Urinary bladder (tissue), 4 donors: ENCODE measurements at places on chromosomes 2 and 18.

- DNase-seq = no peak
Measured at GRCh38 chr2:145655165-145655765, 1135.3 kb upstream of the ZEB2 start.

GRCh38 chr18:35246831-35247230 is 6.0 kb downstream of the ZNF397 start:
- DNase-seq = no peak

DNA sequence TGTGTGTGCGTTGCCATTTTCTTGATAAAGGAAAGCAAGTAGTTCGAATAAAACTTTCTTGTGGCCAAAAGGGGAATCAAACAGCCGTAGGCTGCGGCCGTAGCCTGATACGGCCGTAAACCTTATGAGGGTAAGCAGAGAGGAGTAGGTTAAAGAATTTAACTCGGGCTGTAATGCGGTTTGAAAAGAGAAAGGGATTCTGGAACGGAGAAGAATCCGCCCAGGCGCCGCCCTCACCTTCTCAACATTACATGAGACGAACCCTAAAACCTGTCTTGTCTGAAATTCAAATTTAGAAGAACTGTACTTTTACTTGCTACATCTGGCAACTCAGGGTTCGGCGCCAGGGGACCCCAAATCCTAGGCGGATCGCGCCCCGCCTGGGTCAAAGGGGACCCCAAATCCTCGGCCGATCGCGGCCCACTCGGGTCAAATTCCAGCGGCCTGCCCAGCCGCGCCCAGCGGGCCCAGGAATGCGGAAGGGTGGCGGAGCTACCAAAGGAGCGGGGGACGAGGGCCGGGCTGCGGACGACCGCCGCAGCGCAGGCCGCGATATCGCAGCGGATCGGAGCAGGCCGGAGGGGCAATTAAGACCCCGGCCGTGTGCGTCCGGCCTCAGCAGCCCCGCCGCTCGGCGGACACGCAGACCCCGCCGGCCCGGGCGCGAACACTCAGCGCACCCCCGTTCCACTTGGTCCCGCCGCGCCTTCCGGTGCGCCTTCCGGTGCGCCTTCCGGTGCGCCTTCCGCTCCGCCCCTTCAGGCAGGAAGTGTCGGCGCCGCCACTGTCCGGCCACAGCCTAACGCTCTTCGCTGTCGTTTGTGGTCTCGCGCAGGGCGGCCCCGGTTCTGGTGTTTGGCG is at the start of gene MYL12B:
MYL12B (plus strand) TSS at position 761 of the 861 bp plus-strand sequence. CDS start 10,766 bp downstream, outside the sequence.
- peak; percentile 60 for DNase-seq

- DNase-seq = no peak
Measured at GRCh38 chr18:33195795-33196194, 244.7 kb downstream of the CCDC178 start.

DNA sequence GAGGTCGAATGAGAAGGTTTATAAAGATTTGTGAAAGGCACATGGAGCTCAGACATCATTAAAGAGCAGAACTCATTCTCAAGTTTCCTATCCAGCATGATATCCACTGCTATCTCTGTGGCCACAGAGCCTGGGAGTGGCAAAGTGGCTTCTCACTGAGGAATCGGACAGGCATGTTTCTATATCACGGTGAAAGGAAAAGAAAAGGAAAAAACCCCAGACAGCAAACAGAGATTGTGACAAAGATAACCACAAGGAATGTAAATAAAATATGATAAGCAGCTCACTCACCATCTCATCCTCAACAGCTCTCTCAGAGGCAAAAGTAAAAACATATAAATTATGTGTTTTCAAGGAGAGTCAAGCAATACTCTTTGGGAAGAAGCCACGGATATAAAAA is 2.5 kb downstream of the PID1 start:
- no peak for DNase-seq

DNA sequence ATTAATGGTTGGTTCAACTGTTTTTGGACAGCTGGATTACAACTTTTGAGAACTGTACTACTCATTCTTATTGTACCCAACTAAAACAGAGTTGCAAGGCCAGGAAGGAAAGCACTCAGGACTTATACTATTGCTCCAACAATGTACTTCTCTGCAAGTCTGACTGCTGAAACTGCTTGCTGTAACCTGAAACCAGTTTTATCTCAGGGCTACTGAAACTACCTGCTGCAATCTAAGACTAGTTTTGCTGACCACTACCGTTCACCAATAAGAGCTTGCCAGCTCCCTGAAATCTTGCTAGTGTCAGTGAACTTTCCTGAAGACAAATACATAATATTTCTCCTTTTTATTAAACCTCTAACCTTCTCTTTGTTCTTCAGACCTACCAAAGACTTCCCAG is 157.3 kb downstream of the CDCA7 start:
- no peak for DNase-seq

DNA sequence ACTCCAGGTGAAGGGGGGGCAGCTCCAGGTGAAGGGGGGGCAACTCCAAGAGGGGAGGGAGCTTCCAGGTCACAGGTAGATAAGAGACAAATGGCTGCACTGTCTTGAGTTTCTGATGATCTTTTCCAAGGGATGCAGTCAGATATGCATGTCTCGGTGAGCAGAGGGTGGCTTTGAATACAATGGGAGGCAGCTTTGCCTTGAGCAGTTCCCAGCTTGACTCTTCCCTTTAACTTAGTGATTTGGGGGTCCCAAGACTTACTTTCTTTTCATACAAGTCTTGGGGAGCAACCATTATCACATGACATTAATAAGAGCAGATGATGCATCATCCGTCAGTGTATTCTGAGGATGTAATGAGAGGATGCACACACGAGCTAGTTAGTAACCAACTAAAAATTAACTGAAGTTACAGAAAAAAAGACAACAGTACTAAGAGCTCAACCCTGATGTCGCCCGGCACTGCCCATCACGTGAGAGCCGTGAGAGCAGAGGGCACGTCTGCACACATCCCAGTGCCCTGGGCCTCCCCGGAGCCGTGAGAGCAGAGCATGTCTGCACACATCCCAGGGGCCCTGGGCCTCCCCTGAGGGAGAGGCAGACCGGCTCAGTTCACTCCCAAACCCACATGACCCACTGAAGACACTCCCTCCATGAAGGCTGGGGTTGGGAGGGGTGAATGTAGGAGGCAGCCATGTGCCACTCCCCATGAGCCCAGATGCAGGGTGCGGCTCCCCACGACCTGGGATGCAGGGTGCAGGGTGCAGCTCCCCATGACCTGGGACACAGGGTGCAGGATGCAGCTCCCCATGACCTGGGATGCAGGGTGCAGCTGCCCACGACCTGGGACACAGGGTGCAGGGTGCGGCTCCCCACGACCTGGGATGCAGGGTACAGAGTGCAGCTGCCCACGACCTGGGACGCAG is 39.4 kb downstream of the PXDN start:
- no peak for DNase-seq

DNA sequence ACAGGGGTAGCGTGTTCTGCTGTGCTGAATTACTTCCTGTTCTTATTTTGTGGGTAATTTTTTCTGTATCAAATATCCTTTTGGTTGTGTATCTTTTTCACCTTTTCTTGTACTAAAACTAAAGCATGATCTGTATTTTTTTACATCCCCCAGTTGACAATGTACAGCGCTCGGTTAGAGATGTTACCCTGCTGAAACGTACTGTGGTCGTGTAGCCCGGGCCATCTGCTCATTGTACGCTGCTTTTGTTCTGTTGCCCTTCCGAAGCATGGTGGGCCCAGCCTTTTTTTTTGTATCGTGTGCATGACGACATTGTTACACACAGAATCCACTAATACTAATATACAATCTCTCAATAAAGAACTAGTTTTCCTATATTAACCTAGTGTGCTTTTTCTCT is 233.1 kb downstream of the HAUS1 start:
- no peak for DNase-seq

- DNase-seq = no peak
Measured at GRCh38 chr2:99410276-99410675, 73.1 kb downstream of the EIF5B start.

GRCh38 chr18:63320975-63321265 is 1.4 kb upstream of the BCL2 start:
- DNase-seq = no peak

DNA sequence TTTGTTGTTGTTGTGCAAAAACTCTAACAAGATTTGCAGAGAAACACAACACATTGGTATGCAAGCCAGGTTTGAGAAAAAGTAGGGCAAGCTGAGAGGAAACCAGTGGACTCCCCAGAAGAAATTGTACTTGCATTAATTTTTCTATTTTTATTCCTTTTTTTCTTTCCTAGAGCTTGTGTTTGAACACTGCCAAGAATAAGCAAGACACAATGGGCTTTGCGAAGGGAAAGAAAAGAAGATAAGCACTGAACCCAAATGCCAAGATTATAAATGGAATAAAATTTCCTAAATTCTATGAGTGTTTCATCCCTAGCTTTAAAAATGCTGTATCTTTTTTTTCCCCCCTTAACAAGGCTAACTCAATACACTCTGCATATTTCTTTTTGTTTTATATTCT is 17.0 kb upstream of the CYTIP start:
- DNase-seq = no peak

- no peak for DNase-seq
Measured at GRCh38 chr2:178194600-178195389, 483 bp downstream of the OSBPL6 start.

DNA sequence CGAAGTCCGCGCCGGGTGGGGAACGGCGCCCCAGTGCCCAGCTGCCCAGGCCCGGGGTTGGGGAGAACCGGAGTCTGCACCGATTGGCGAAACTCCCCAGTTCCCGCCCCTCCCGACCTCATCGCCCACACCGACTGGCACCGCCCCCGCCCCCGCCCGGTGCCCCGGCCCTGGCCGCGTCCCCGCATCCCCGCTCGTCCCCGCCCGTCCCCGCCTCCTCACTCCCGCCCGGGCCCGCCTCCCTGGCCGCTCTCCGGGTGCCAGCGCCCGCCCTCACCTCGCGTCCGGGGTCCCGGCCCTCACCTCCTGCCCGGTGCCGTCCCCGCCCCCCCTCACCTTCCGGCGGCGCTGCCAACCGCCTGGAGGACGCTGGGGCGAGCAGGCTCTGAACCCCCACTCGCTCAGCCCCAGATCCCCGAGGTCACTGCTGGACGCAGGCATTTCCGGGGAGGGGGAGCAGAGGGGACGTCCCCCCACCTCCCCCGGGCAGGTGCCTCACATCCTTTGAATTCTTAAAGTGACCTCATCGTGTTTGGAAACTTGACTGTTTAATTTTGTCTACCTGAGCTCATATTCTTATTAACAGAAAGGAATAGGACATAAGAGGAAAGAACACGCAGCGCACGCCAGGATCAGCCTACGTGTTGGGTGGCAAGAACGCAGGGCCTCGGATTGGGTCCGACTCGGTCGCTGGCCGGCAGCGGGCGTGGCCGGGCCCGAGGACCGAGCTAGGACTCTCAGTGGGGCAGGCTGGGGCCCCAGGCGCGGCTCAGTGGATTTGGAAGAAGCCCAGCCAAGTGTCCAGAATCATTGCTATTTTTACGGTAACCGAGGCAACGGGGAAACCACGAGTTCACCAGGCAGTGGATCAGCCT is at the start of gene FAM110C:
FAM110C (minus strand) TSS at position 35 of the 875 bp plus-strand sequence. CDS start 120 bp downstream, outside the sequence.
- DNase-seq = peak; percentile 52

DNA sequence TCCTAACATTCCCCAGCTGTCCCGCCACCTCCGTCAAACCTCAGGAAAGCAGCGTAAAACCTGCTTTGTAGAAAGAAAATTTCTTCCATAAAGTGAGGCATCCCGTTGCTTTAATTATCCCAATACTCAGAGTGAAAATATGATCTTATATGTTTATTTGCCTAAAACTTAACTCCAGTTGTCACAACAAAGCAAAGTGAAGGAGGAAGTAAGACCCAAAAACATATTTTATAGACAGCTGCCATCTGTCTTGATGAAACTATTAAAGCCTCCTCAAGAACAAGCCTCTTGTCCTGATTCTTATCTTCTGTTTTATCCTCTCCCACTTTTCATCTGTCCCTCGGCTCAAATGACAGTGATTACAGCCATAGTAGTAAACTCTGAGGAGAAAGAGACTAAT is 28.9 kb upstream of the LPIN2 start:
- no peak for DNase-seq

- DNase-seq = no peak
Measured at GRCh38 chr2:236526455-236527158, 43.0 kb upstream of the ACKR3 start.

DNA sequence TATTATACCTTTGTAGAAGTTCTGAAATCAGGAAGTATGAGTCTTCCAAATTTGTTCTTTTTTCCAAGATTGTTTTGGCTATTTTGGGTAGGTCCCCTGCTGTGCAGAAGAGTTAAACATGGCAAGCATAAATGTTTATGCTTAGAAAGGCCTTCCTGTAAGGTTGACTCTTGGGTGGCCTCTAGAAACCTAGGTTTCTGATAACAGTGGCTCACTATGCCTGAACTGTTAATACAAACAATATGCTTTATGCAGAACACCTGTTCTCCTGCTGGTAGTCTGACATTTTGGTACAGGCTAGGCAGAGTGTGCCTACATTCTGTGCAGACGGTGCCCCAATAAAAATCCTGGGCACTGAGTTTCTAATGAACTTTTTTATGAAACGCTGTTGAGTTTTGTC is 10.1 kb downstream of the PTPN18 start:
- no peak for DNase-seq

- no peak for DNase-seq
Measured at GRCh38 chr2:74777161-74777900, 56.6 kb upstream of the HK2 start.

GRCh38 chr2:133315280-133315679 is 253.0 kb downstream of the NCKAP5 start:
- no peak for DNase-seq

DNA sequence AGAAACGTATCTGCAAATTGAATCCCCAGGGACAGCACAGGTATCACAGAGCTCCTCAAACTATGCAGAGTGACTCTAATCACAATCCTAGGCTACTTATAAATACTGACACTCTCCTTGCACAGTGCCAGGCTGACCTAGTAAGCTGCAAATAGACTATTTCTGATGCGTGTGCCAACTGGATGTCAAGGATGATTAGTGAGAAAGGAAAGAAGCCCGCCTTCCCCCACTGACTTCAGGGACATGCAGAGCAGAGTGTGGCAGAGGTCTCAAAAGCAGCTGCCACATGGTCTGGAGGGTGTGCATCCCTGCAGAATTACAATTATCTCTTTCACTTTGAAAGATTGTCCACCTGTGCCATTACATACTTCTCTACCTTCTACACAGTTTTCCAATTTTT is 235.6 kb downstream of the CPS1 start:
- DNase-seq = no peak

- DNase-seq = no peak
Measured at GRCh38 chr2:195331966-195332365, 325.1 kb upstream of the SLC39A10 start.

- no peak for DNase-seq
Measured at GRCh38 chr2:34353509-34354113, 754.5 kb upstream of the FAM98A start.
